Uterus (tissue), 4 donors: ENCODE measurements at places on chromosomes 13 and 19. TPM values are rescaled to one million over a fixed set of nuclear protein-coding genes. Genes with fewer than 3 reads are reported as not detected.

DNA sequence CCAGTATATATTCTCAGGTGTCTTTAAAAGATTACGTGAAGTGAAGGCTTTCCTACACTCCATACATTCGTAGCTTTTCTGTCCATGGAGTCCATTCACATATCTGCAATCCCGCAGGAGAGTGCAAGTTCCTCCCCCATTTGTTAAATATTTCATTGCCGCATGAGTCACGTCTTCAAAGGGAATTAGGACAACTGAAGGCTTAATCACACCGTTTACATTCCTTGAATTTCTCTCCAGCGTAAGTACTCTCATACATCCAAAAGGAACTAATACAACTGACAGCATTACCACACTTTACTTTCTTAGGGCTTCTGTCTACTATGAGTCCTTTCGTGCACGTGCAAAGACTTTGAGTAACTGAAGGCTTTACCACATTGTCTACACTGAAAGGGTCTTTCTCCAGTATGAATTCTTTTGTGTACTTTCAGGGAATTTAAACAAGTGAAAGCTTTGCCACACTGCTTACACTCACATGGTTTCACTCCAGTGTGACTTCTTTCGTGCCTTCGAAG lies 29.0 kb upstream of the ZNF564 start:
- H3K36me3 ChIP-seq: no peaks in the 10 kb centered on the region
- H3K4me3 ChIP-seq: no peak overlapping the region
- H3K4me1 ChIP-seq: no peaks in the 10 kb centered on the region
- no peaks in the 10 kb centered on the region for H3K27me3 ChIP-seq
- DNase-seq: no peak

DNA sequence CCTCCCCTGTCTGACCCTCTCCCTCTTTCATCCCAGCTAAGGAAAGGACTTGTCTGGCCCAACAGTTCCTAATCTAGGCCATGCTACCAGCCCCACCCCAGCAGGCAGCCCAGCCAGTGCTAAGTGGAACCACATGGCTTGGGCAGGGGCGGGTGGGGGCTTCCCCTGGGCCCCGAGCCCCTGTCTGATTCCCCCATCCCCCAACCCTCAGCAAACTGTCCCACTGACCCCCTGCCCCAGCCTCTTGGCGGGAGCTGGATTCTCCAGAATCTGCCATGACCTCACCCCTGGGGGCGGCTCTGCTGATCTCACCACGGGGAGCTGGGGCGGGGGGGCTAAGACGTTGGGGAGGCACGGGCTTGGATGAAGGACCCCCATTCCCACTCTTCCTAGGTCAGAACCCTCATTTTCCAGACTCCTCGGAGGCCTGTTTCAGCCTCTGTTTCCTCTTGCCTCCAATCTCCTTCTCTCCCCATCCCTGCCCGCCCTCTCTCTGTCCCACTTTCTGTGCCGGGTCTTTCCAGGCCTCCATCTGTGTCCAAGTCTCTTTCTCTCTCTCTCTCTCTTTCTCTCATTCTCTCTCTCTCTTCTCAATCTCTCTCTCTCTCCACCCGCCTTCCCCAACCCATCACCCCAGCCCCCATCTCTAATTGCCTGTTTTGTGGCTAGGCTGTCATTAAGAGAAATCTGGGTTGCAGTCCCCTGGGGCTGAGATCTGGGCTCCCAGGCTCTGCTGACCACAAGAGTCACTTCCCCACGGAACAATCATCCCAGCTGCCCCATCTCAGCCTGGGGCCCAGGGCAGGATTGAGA lies 2.7 kb downstream of the COL5A3 start:
- no peaks in the 10 kb centered on the region for H3K36me3 ChIP-seq
- H3K27ac ChIP-seq: peak overlapping the region; percentile 88
- peaks cover 11% of the 10 kb centered on the region for H3K4me1 ChIP-seq

DNA sequence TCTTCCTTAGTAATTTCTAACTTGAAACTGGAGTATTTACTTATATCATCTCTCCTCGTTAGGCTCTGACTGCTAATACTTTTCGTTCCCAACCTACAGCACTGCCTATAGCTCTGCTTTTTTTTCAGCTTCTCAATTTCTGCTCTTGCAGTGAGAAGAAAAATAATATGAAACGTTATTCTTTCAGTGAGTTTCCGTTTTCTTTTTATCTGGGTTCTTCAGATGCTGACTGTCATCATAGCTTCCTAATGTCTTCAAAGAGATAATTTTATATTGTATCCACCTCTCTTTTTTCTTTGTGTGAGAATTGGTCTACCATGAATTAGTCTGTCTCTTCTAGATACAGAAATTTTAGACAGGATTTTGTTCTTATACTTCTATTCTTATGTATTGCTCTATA lies 454.9 kb downstream of the LMO7 start:
- H3K27ac ChIP-seq: no peak overlapping the region
- no peaks in the 10 kb centered on the region for H3K27me3 ChIP-seq
- no peaks in the 10 kb centered on the region for H3K36me3 ChIP-seq
- no peak overlapping the region for H3K4me3 ChIP-seq

- H3K36me3 ChIP-seq: no peaks in the 10 kb centered on the region
- no peak within 1 kb of the TSS for H3K27ac ChIP-seq
- H3K4me3 ChIP-seq: no peak within 1 kb of the TSS
- DNase-seq: no peak
Measured at GRCh38 chr19:3880471-3881271, at the start of gene ATCAY. ATCAY (plus strand) TSS chr19:3880685; CDS start chr19:3885768, 5,083 bp downstream.

DNA sequence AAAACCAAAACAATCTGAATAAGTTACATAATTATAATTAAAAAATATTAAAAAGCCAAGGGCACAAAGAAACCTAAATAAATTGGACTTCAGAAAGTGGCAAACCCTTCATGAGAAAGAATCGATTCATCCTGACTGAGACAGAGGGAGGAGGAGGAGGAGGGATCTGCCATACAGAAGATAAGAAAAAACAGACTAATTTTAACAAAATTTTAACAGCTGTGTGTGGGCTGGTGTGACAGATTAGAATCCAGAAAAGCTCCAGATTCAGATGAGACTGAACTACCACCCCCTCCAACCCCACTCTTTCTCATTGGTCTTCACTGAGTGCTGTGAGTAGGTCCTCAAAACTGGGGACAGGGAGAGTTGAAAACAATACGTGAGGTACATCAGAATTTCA lies 111.5 kb upstream of the HTR2A start:
- H3K27ac ChIP-seq: no peak overlapping the region
- no peaks in the 10 kb centered on the region for H3K4me1 ChIP-seq
- no peak for DNase-seq
- H3K27me3 ChIP-seq: no peaks in the 10 kb centered on the region
- H3K4me3 ChIP-seq: no peak overlapping the region
- H3K36me3 ChIP-seq: no peaks in the 10 kb centered on the region

DNA sequence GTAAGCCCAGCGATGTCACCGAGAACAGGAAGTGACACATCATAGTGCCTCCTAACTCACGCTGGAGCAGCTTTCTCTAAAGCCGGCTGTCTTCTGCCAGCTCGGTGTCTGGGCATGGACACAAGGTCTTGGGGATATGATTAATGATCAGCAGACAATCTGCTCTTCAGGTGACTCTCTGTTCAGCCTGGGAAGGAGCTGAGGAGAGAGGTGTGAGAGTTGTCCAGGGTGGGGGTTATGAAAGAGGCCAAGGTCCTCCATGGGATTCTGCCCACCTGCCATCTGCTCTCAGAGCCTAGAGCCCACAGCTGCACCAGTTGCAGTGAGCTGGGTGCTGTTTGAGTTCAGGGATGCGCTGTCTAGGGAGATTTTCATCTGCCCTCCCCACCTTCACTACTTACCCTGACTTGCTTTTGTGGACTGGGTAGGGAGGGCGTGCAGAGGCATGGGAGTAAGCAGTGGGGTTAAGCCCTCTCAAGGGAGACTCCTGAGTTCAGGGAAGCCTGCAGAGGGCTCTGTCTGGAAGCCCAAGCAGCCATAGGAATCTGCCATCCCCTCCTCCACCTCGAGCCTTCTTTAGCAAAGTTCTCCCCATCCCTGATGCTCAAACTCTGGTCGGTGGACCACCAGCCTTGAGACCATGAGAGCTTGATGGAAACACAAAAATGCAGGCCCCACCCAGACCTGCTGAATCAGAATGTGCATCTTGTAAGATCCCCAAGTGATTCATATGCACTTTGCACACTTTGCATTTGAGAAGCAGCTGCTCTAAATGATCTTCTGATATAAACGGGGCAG lies 539.7 kb downstream of the RFC3 start:
- no peaks in the 10 kb centered on the region for H3K27me3 ChIP-seq
- no peaks in the 10 kb centered on the region for H3K36me3 ChIP-seq
- H3K4me1 ChIP-seq: no peaks in the 10 kb centered on the region
- no peak for DNase-seq
- no peak overlapping the region for H3K4me3 ChIP-seq

DNA sequence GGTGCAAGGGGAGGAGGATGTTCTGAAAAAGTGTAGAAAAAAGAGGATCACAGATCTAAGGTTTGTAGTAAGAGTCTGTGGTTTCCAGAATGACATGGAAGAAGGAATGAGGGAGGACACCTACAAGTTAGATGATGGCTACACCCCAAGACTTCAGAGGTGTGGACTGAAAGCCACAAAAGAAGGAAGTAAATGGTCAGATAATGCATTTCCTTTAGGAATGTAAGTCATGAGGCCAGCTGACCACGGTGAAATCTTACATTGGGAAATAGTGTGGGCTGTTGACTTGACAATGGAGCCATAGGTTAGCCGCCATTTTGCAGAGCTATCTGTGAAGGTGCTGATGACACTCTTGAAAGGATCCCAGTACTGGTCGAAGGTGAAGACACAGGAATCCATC lies 25.3 kb upstream of the FBXO27 start:
- no peaks in the 10 kb centered on the region for H3K36me3 ChIP-seq
- H3K4me1 ChIP-seq: no peaks in the 10 kb centered on the region
- no peak overlapping the region for H3K4me3 ChIP-seq
- DNase-seq: no peak
- H3K27me3 ChIP-seq: no peaks in the 10 kb centered on the region
- no peak overlapping the region for H3K27ac ChIP-seq

GRCh38 chr19:1624458-1624857 lies 19.2 kb upstream of the UQCR11 start:
- no peaks in the 10 kb centered on the region for H3K4me1 ChIP-seq
- no peaks in the 10 kb centered on the region for H3K27me3 ChIP-seq
- H3K36me3 ChIP-seq: no peaks in the 10 kb centered on the region
- H3K27ac ChIP-seq: no peak overlapping the region
- H3K4me3 ChIP-seq: no peak overlapping the region

- no peak overlapping the region for H3K4me3 ChIP-seq
- H3K27me3 ChIP-seq: no peaks in the 10 kb centered on the region
- no peak for DNase-seq
- no peak overlapping the region for H3K27ac ChIP-seq
- no peaks in the 10 kb centered on the region for H3K36me3 ChIP-seq
- no peaks in the 10 kb centered on the region for H3K4me1 ChIP-seq
Measured at GRCh38 chr13:40553356-40553755, 113.1 kb downstream of the FOXO1 start.

- no peak for DNase-seq
- no peaks in the 10 kb centered on the region for H3K27me3 ChIP-seq
- no peaks in the 10 kb centered on the region for H3K36me3 ChIP-seq
- H3K4me1 ChIP-seq: no peaks in the 10 kb centered on the region
- H3K4me3 ChIP-seq: no peak overlapping the region
Measured at GRCh38 chr19:40141551-40141950, 49.7 kb upstream of the MAP3K10 start.

- H3K4me1 ChIP-seq: no peaks in the 10 kb centered on the region
- H3K36me3 ChIP-seq: no peaks in the 10 kb centered on the region
- no peak for DNase-seq
- H3K27me3 ChIP-seq: no peaks in the 10 kb centered on the region
- H3K27ac ChIP-seq: peak overlapping the region; percentile 62
Measured at GRCh38 chr13:33454844-33455705, 169.5 kb upstream of the STARD13 start.

DNA sequence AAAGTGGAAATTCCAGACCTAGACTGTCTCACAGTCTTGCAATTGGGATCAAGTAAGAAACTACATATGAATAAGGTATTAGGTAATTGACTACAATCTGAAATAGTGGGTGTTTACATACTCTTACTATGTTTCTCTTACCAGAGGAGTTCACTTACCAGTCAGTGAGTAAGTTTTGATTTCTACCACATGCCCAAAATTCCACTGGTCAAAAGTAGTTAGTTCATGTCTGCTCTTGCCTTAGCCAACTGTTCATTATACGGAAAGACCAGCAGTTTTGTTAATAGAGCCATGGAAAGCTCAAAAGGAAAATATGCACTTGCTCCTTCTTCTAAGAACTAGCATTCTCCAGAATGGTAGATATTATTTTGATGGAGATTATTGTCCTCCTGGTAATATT lies 490.8 kb downstream of the RFC3 start:
- no peaks in the 10 kb centered on the region for H3K4me1 ChIP-seq
- no peak for DNase-seq
- no peak overlapping the region for H3K27ac ChIP-seq
- no peaks in the 10 kb centered on the region for H3K27me3 ChIP-seq

DNA sequence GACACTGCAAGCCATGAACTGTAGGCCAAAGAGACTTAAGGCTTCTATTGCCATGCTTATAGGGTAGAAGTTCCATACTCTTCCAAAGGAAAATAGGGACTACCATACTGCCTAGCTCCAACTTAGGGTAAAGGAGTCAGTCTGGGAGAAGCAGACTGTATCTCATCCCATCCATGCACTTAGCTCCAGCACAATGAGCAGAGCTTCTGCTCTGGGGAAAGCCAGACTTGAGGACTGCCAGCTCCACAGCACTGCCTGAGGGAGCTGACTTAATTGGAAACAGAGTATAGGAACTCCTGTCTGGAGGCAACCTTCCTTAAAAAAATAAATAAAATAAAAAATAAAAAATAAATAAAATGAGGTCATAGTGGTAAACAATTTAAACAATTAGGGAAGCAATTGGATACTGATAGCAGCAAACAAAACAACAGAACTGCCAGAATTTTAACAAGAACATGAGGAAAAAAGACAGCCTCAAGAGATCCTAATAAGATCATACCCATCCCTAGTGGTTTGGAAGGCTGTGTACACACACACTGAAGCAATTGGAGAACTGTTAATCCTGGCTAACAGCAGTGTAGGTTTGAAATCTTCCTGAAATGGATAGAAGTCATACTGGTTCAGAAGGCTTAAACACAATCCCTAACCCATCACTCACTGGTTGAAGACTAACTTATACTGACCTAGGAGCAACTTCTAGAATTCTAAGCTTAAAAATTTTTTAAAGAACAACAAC lies 550.1 kb downstream of the TBC1D4 start:
- H3K36me3 ChIP-seq: no peaks in the 10 kb centered on the region
- no peaks in the 10 kb centered on the region for H3K4me1 ChIP-seq
- no peaks in the 10 kb centered on the region for H3K27me3 ChIP-seq
- H3K27ac ChIP-seq: no peak overlapping the region

Gene FGF14
- total RNA-seq: not detected

Gene CCL25
- total RNA-seq: not detected

Gene NPHS1
- not detected for total RNA-seq

Gene ZNF208
- 2.3 TPM for total RNA-seq

Gene NCAN
- total RNA-seq: 0.21 TPM

Gene SLC10A2
- not detected for total RNA-seq

Gene ETV2
- total RNA-seq: not detected

Gene ENOX1
- total RNA-seq: 3.6 TPM
